Adipocyte (in vitro differentiated cells): ENCODE measurements at places on chromosomes 2 and 18.

GRCh38 chr2:3774336-3774735 is 71.0 kb downstream of the DCDC2C start:
- DNase-seq: no peak

DNA sequence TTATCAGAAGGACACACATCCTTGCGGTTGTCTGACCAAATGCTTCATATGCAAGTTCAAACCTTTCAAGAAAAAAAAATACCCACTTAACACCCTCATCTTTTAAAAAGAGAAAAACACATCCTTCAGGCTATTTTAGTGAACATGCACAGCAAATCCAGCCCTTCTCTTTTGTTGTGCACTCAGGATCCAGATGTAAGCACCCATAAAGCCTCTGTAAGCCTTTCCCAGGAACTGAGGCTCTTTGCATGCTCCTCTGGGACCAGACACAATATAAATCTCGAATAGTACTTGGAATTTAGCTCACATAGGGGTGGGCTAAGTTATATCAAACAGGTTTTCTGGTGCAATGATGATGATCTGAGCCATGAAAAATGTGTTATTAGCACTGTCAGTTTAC is 308.8 kb upstream of the FAM98A start:
- DNase-seq: no peak

- DNase-seq: no peak
Measured at GRCh38 chr18:22913861-22914260, 19.3 kb upstream of the RBBP8 start.

DNA sequence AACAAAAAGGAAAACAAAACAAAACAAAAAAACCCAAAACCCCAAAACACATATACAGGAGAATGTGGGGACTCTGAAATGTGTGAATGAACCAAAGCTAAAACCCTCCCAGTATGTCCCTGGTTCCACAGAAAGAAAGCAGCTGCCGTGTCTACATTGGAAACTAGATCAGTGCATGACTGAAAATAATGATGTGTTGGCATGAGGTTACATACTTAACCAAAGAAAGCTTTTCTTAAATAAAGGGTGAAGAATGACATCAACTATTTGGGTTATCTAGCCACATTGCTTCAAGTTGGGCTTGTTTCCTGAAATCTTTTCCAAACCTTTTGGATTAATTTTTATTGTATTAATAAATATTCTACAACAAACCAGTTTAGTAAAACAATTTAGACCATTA is 91.9 kb upstream of the FN1 start:
- DNase-seq: peak; percentile 60

DNA sequence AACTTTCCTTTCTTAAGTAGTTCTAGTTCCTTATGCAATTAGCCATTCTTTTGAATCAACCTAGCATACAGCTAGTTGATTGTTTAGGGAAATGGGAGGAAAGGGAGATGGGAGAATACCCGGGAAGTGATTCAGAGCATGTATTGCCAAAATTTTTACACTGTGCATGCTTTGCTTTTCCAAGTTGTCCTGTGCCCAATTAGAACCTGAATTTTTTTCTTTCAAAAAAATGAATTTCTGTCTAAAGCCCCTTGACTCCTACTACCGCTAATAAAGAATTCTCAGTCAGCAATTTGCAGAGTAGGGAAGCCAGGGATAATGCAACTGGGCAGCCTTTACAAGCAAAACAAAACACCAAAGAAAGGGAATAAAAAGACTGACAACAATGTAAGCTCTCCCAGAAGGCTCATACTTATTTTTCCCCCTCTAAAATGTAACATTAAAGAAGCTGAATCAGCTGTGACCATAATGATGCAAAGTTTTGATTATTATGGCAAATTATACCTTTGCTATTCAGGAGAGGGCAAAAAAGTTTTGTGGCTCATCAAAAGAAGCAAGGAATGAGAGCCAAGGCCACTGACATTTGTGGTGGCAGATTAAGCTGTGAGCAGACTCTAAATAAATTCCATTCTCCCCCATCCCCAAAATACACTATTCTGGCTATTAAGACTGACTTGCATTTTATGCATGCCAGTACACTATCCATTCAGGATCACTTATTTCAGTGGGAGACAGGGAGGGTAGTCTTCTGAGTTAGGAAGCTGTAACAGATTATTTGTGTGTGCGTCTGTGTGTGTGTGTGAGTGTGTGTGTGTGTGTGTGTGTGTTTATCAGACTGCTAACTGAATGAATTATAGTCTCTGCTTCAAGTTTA is 174.3 kb downstream of the ERBB4 start:
- DNase-seq: peak; percentile 56
